ENCODE measurements at places on chromosomes 13 and 19.

DNA sequence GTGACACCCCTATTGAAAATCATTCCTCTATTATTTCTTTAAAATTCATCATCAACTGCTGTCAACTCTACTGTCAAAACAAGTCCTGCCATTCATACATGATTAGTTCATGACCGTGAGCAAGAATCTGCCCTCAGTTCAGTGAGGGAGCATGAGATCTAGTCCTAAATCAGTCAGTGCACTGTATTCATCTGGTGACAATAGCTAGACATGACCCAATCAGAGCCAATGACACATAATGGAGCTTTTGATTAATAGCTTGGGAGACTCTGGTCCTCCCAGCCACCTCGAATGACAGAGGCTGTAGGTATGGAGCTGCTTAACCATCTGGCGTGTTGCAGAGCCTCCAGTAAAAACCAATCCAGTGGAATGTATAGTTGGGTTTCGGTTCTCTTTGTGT, 46.9 kb upstream of the ARGLU1 start:
- DNase-seq, result no peak

GRCh38 chr13:104831831-104832230, 1703.6 kb downstream of the EFNB2 start:
- DNase-seq, result no peak

- DNase-seq, result no peak
Measured at GRCh38 chr13:77079902-77080413, 53.0 kb upstream of the FBXL3 start.

DNA sequence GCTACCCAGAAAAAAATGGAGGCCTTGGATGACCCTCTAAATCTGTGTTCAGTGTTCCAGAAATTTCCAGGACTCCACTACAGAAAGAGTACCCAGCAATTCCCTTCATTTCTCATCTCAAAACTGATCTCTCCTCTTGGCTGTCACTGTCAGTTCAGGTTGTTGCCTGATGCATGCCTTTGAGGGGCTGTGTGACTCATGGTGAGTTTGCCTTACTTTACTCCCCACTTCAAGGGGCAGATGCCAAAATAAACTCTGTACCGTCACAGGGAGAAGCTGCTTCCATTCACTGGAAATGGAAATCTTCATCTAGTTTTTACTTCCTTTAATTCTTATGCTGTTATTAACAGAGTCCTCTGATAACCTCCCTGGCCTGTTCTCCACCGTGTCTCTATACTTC, 1075.0 kb downstream of the DIAPH3 start:
- DNase-seq, result no peak

GRCh38 chr19:12841094-12841493, 2.8 kb downstream of the MAST1 start:
- no peak for DNase-seq

- no peak for DNase-seq
Measured at GRCh38 chr13:81713201-81713600, 1372.3 kb upstream of the SPRY2 start.

GRCh38 chr13:99442273-99442895, 58.9 kb upstream of the TM9SF2 start:
- DNase-seq, result peak; percentile 47

- no peak for DNase-seq
Measured at GRCh38 chr13:99059498-99060075, 81.7 kb upstream of the DOCK9 start.

- DNase-seq, result no peak
Measured at GRCh38 chr19:20165971-20166592, 932 bp upstream of the ZNF486 start.

DNA sequence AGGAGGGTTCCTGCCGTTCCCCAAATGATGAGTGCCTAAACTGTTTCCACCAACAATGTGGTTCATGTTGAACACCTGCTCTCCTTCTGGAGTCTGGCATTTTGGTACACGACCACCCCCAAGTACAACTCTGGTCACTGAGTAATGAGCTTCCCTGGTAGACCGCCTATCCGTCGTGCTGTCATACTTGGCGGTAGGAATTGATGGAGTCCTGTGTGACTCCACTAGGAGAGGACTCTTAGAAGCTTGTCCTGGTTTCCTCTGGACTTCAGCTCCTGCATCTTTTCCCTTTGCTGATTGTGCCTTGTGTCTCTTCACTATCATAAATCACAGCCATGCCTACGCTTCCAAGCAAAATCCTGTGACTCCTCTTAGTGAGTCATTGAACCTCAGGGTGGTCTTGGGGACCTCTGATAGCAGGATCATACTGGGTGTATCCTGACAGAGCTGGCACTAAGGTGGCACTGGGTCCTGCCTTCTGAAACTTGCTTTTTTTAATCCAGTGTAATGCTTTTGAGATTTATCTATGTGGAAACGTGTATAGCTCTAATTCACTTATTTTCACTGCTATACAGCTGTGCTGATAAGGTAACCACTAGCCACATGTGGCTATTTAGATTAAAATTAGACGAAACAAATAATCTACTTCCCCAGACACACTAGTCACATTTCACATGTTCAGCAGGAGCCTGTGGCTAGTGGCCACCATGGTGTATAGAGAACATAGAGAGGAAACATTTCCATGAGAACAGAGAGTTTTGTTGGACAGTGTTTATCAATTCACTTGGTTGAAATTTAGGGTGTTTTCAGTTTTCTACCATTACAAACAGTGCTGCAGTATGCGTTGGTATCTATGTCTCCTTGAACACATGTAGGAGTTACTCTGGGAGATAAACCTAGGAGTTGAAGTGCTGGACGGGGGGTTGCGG, 6.1 kb upstream of the ASF1B start:
- peak; percentile 52 for DNase-seq

DNA sequence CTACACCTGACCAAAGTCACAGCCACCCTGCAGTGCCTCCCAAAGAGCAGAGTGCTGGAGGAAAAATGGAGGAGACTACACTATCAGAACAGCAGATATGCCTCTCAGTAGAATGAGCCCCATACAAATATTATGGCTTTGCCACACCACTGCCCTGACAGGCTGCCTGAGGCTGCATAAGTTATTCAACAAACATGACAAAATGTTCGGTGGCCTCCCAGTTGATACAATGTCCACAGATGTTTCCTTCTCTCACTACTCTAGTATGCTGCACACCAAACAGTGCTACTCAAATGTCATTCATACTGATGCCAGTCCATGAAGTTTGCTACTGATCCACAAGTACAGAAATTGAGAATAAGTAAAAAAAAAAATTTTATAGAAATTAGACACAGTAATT, 41.0 kb downstream of the N4BP2L2 start:
- DNase-seq, result no peak

GRCh38 chr19:42465827-42466280, 23.1 kb upstream of the CXCL17 start:
- DNase-seq, result no peak

- peak; percentile 51 for DNase-seq
Measured at GRCh38 chr13:113164492-113164891, 6.0 kb downstream of the PROZ start.

GRCh38 chr19:17872251-17873001, 681 bp downstream of the SLC5A5 start:
- DNase-seq, result no peak
